Activated T-cell treated with anti-CD3 and anti-CD28 coated beads, Interleukin-2, amount 50 U/mL, for 24 hours (primary cell): ENCODE measurements at places on chromosomes 12 and 14.

DNA sequence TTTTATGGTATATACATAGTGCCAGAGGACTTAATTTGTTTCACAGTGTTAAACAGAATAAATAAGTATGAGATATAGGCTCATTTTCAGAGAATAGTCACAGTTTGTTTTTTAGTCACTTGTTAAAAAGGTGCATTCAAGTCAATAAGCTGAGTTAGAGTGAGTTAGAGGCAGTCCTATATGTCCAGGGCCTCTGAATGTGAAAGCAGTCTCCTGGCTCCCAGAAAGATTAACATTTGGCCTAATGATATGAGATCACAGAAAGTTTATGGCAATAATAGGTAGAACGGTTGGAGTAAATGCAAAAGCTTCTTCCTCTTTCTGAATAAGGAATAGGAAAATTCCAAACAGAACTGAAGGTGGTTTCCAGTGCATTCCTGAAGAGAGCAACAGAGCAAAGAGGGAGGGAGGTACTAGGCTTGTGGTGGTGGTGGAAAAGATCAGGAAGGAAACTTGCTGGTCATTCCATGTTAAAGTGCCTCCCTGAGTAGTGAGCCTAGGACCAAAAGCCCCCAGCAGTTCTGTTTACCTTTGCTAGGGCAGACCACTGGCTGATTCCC is 54.4 kb downstream of the SLC38A4 start:
- H3K36me3 ChIP-seq = no peaks in the 10 kb centered on the region
- no peak overlapping the region for H3K4me3 ChIP-seq
- H3K4me1 ChIP-seq = no peaks in the 10 kb centered on the region
- DNase-seq = no peak

DNA sequence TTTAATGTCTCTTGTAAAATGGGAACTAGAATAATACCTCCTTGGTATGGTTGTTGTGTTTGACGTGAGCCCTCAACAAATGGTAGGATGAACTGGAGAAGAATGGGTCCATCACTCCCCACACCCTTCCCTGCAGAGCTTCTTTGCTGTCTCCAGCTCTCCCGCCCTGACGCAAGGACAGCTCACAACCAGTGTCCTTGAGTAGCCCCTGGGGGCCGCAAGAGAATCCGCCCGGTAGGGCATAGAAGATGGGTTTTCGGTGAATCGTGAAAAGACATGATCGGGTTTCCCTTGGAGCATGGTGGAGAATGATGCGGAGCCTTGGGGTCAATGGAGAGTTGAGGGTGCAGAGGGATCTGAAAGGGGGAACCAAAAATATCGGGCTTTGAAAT is 6.1 kb upstream of the PAX9 start:
- no peak overlapping the region for H3K4me3 ChIP-seq
- no peak overlapping the region for H3K27ac ChIP-seq
- H3K36me3 ChIP-seq = no peaks in the 10 kb centered on the region
- peaks cover 32% of the 10 kb centered on the region for H3K4me1 ChIP-seq
- no peak for DNase-seq

- H3K36me3 ChIP-seq = no peaks in the 10 kb centered on the region
- H3K27ac ChIP-seq = no peak overlapping the region
- H3K27me3 ChIP-seq = no peaks in the 10 kb centered on the region
- DNase-seq = no peak
- no peak overlapping the region for H3K4me3 ChIP-seq
Measured at GRCh38 chr12:104903648-104904423, 54.3 kb downstream of the SLC41A2 start.

GRCh38 chr14:22264759-22265158 is 324.3 kb downstream of the DAD1 start:
- no peaks in the 10 kb centered on the region for H3K36me3 ChIP-seq
- no peak for DNase-seq
- H3K27ac ChIP-seq = no peak overlapping the region
- H3K4me1 ChIP-seq = peaks cover 2% of the 10 kb centered on the region
